ENCODE measurements at places on chromosomes 7 and 10. TPM values are rescaled to one million over a fixed set of nuclear protein-coding genes. Genes with fewer than 3 reads are reported as not detected.

The LRRC61 gene
- total RNA-seq = 13.8 TPM

The PSAP gene
- total RNA-seq = 1,163 TPM

DNA sequence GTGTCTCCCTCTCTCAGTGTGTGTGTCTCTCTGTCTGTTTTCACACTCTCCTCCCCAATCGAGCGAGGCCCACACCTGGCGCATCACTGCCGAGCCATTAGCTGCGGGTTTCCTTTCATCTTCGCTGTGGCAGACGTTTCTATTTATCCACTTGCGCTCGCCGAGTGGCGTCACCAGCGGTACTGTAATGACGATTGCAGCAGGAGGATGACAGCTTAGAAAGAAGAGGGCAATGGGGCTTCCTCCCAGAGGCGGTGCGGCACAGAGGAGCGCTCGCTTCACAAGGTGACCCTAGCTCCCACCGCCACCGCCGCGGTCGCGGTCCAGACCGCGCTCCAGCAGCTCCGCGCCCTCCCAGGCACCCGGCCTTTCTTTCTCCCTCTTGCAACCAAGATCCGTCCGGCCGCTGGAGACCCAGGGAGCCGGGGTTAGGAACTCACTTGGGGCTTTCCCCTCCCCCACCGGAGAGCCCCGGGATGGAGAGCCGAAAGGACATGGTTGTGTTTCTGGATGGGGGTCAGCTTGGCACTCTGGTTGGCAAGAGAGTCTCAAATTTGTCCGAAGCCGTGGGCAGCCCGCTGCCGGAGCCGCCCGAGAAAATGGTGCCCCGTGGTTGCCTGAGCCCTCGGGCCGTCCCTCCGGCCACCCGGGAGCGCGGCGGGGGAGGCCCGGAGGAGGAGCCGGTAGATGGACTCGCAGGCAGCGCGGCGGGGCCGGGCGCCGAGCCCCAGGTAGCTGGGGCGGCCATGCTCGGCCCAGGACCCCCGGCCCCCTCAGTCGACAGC, at the start of gene EVX1:
Gene EVX1 (plus strand): TSS at position 248 of the 785 bp plus-strand sequence. CDS start 229 bp downstream, at position 477.
- DNase-seq = no peak

GRCh38 chr10:122213766-122214165, 57.3 kb upstream of the BTBD16 start:
- DNase-seq = no peak

The SPDYE11 gene
- not detected for total RNA-seq

- DNase-seq = no peak
These were observed 488.2 kb upstream of the NRG3 start for GRCh38 chr10:81386817-81387216.

DNA sequence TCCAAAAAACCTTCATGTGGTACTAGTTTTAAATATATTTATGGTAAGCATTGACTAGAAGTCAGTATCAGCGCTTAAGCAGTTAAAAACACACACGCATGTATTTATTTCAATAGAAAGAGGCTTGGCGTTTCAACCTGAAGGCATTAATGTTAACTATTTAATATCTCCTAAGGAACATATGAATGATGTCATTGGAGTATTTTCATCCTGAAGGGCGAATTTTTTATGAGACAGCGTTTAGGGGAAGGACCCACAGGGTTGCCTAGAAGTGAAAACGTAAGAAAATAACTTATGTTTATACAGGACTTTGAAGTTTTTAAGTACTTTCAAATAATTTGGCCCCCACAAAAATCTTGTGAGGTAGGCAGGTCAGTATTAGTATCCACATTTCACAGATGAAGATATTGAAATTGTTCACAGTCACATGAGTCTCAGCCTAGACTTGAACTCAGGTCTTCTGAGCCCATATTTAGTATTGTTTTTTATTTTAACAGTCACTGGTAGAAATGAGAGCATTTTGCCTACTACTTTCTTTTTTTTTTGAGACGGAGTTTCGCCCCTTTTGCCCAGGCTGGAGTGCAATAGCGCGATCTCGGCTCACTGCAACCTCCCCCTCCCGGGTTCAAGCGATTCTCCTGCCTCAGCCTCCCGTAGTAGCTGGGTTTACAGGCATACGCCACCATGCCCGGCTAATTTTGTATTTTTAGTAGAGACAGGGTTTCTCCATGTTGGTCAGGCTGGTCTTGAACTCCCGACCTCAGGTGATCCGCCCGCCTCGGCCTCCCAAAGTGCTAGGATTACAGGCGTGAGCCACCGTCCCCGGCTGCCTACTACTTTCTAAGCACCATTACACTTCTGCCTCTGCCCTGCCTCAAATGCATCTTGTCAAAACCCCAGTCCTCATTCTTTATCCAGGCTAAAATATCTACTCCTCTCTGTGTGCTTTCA, 1.8 kb downstream of the SLK start:
- no peak for DNase-seq

The SPDYE2 gene
- total RNA-seq = 1.1 TPM

The RBP3 gene
- total RNA-seq = not detected
